ENCODE measurements at places on chromosomes 16 and 17. TPM values are rescaled to one million over a fixed set of nuclear protein-coding genes. Genes with fewer than 3 reads are reported as not detected.

OTOP2 gene
- total RNA-seq, result not detected

KRT25 gene
- total RNA-seq, result not detected

NAT9 gene
- total RNA-seq, result 37.8 TPM

SLC38A8 gene
- total RNA-seq, result not detected

KRT14 gene
- total RNA-seq, result 1.00 TPM

TBC1D3H gene
- not detected for total RNA-seq

MYL11 gene
- total RNA-seq, result not detected

VWA3A gene
- total RNA-seq, result 0.55 TPM

FOXF1 gene
- total RNA-seq, result 4.2 TPM

GAS2L2 gene
- 1.2 TPM for total RNA-seq

CES2 gene
- 47.6 TPM for total RNA-seq

KRTAP1-1 gene
- total RNA-seq, result not detected

CHMP1A gene
- total RNA-seq, result 64.3 TPM

CD300LG gene
- total RNA-seq, result 121 TPM

GTF3C1 gene
- total RNA-seq, result 52.1 TPM

RAMP2 gene
- total RNA-seq, result 58.2 TPM

CLEC10A gene
- total RNA-seq, result 20.6 TPM

PARN gene
- total RNA-seq, result 23.3 TPM

NGFR gene
- 42.0 TPM for total RNA-seq

CNGB1 gene
- total RNA-seq, result not detected

TP53TG3C gene
- total RNA-seq, result not detected

B4GALNT2 gene
- total RNA-seq, result not detected

TCAP gene
- total RNA-seq, result 0.64 TPM

OTOP3 gene
- total RNA-seq, result not detected
